Muscle of back (tissue), 13 donors: ENCODE measurements at places on chromosomes 13 and 19. TPM values are rescaled to one million over a fixed set of nuclear protein-coding genes. Genes with fewer than 3 reads are reported as not detected.
A peak's percentile ranks its signal among the peaks of the same experiment; 100 is the strongest.

- no peak for DNase-seq
Observed at GRCh38 chr19:42250666-42251531, 4.0 kb downstream of the ERF start.

ADGRE3 gene
- not detected for polyA plus RNA-seq

DNA sequence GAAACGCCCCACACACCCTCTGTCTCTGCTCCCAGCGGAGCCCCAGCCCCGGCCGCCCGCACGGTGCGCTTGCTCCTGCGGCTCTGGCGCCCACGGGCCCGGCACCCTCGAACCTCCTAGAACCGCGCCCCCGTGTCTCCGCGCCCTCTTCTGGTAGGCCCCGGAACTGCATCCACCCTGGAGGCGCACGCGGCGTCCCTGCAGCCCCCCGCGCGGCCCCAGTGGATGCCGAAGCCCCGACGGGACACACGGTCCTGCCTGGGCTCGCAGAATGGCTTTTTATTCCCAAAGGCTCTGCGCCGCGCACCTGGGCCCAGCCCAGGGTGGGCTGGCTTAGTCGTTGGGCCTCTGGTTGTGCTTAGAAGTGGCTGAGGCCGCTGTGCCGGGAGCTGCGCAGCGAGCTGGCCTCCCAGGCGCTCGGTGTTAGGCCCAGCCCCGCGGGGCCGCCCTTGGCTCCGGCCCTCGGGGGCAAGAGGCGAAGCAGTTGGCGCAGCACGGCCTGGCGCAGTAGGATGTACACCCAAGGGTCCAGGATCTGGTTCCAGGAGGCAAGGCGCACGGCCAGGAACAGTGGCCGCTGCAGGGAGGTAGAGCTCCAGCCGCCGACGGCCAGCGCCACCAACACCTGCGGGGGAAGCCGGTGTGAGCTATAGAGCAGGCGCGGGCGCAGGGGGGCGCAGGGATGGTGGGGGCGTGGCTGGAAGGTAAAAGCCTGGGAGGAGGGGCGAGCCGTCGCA is 2.8 kb downstream of the PTGER1 start:
- DNase-seq: peak; percentile 87

DNA sequence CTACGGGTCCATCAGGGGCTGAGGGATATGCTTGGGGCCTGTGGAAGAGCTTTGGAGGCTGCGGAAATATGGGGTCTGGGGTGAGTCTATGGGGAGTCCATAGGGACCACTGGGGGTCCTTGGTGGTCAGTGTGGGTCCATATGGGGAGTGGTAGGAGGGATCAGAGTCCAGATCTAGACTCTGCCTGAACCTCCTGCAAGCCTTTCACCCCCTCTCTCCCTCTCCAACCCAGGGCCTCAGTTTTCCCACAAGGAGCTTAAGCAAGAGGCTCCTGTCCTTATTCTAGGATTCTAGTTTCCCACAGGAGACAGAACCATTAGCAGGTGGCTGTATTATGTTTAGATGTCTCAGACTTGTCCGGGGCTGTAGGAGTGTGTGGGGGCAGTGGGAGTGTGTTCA is 161.9 kb upstream of the TSHZ3 start:
- DNase-seq: no peak
